Skin of body (tissue), 3 donors: ENCODE measurements at places on chromosomes 4 and X.

GRCh38 chrX:115940888-115941332 lies 229.6 kb upstream of the AGTR2 start:
- no peak for DNase-seq

DNA sequence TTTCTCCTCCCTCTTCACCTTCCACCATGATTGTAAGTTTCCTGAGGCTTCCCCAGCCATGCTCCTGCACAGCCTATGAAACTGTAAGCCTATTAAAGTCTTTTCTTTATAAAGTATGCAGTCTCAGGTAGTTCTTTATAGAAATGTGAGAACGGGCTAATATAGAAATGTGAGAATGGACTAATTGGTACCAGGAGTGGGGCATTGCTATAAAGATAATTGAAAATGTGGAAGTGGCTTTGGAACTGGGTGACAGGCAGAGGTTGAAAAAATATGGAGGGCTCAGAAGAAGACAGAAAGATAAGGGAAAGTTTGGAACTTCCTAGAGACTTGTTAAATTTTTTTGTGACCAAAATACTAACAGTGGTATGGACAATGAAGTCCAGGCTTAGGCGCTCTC lies 959.3 kb downstream of the SH3BGRL start:
- no peak for DNase-seq

DNA sequence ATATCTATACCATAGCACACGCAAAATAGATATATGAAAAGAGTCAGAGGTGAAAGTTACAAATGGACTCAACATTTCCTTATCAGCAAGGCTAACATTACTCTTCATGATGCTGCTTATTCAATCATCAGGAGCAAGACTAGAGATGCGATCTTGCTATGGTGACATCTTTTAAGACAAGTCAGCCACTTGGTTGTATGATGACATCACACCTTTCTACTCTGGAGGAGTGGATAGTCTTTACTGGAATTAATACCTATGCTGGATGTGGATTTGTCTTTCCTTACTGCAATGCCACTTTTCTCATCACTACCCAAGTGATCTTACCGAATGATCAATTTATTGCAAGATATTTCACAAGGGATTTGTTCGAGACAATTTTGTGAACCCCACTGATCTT lies 87.0 kb upstream of the SPOCK3 start:
- DNase-seq = no peak

GRCh38 chrX:46531442-46531841 lies 13.8 kb downstream of the ZNF674 start:
- no peak for DNase-seq
